ENCODE measurements at places on chromosomes 1 and 21.

DNA sequence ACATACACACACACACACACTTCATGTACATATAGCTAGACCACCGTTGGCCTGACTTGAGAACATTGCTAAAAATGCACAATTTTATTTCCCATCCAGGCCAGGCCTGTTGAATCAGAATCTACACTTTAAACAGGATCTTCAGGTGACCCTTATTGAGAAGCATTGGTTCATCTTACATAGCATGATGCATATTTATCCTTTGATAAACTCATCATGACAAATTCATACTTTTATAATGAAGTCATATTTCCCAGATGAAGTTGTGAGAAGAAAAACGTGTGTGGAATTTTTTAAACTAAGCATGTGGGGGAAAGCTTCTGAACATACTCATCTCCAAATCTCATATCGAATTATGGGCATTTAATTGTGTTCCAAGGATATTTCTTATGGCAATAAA lies 877.7 kb downstream of the MRPL39 start:
- DNase-seq, result no peak

DNA sequence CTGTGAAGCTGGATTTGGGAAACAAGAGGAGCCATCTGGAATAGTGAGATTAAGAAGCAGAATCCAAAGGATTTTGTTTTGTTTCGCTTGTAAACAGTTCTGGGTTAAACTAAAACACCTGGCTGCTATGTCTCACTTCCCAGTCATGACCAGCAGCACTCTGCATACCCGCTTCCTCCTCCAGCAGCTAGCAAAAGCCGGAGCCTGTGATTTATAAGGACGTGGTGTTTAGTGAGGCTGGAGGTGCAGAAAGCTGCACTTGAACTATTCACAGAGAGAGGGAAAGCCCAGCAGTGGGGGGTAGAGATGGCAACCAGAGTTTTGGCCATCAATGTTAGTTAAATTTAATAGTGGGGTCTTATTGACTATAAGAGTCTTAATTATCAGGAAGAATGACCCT lies 240.2 kb downstream of the AJAP1 start:
- DNase-seq, result no peak

- no peak for DNase-seq
Observed at GRCh38 chr1:15423355-15424077, 13.8 kb downstream of the EFHD2 start.

DNA sequence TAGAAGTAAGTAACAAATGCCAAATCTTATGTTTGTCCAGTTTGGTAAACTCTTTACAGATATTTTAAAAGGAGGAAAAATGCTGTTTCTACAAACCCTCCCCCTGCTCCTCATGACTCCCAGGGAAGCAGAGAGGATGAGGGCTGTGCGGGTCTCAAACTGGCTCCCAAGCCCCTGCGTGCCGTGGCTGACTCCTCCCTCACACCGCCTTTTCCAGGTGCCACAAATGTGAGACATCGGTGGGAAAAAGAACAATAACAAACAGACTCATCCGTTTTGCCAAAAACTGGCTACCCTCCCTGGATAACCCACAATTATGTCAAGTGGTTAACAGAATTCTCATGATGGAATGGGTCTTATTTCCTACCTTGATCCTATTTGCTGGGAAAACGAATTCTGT lies 594.6 kb downstream of the PTPRU start:
- DNase-seq, result no peak

DNA sequence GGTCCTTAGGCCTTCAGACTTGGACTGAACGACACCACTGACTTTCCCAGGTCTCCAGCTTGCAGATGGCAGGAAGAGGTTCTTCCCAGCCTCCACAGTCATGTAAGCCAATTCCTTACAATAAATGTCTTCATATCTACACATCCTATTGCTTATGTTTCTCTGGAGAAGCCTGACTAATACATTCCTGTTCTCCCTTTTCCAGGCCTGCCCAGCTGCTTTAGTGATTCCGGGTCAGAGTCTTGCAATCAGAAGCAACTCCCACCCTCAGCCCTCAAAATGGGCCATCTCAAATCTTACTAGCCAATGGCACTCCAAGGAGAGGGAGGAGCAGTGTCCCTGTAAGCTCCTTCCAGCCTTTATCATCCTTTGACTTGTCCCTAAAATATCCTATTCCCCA lies 16.4 kb upstream of the CPT2 start:
- DNase-seq, result no peak

- no peak for DNase-seq
Observed at GRCh38 chr1:154019269-154019668, 28.7 kb downstream of the RPS27 start.

GRCh38 chr1:112981426-112981825 lies 25.4 kb upstream of the SLC16A1 start:
- DNase-seq, result no peak

DNA sequence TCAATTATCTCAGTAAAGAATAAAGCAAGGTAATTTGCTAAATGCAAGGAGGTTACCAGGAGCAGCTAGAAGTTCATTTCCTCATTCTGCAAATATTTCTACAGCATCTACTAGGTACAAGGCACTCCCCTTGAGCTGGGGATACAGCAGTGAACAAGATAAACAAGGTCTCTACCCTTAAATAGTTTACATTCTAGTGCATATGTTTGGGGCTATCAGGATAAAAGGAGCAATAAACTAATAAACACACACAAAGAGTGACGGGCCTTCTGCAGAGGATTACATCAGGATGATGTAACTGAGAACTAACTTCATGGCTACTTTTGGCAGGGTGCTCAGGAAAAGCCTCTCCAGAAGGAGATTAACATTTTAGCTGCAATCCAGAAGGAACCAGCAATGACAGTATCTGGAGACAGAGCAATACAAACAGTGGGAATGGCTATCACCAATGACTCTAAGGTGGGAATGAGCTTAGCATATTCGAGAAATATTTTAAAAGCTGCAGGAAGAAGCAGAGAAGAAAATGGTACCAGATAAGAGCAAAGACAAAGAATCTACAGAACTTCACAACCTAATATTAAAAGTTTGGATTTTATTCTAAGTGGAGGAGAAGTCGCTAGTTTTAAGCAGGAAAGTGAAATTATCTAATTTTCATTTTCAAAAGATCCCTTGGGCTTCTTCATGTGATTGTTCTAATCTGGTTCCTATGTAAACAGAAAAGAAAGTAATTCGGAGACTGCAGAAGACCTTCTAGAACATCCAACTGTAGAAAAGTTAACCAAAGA lies 25.8 kb downstream of the TP53BP2 start:
- DNase-seq, result no peak

DNA sequence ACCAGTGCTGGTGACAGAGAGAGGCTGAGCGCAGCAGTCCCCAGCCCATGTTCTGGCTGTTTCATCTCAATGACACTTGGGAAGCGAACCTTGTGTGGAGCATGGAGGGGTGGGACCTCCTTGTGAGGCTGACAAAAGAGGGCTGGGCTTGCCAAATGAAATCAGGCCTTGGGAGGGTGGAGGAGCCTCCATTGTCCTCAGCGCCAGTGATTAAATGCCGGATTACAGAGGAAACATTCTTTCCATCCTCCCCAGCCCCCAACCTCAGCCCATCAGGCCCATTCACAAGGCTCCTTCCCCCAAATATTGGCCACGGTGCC lies 63.3 kb upstream of the PAXBP1 start:
- DNase-seq, result no peak

GRCh38 chr1:29284286-29284960 lies 48.1 kb downstream of the PTPRU start:
- no peak for DNase-seq

- DNase-seq, result no peak
Observed at GRCh38 chr1:96370757-96371156, 350.8 kb upstream of the PTBP2 start.

GRCh38 chr1:116262995-116263385 lies 110.1 kb upstream of the ATP1A1 start:
- no peak for DNase-seq

DNA sequence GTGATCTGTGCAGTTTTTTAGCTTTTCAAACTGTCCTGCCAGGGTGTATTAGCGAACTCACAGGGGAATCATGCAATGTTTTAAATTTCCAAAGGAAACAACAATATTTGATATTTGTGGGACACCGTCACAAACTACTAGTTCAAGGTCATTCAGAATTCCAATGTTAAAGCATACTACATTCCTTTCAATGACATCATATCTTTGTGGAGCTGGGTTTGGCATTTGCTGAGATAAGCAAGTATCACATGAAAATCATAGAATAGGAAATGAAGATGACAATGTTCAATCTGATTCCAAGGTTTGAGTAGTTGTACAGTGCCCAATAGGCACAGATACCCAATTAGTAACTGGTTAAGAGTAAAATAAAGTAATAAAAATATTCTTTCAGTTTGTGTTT lies 35.6 kb downstream of the NUF2 start:
- DNase-seq, result no peak

DNA sequence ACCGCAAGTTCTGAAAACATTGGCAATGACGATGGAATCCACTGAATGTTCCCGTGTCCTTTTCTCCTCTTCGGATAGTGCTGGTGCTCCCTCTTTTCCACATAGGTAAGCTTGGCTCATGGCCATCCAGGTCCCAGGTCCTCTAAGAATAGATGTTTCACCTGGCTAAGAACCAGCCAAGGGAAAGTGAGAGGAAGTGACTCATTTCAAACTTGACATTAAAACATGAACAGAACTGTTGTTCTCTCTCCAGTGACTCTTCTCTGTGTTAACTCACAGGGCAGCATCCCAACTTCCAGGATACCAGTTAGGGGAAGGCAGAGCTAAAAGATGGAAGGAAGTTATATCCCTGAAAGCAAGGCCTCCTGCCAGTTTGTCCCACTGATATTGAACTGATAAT lies 493.8 kb upstream of the CHRM3 start:
- DNase-seq, result no peak

- DNase-seq, result no peak
Observed at GRCh38 chr1:231949277-231950091, 322.9 kb downstream of the DISC1 start.

GRCh38 chr1:111249960-111250359 lies 22.4 kb downstream of the CHI3L2 start:
- no peak for DNase-seq

DNA sequence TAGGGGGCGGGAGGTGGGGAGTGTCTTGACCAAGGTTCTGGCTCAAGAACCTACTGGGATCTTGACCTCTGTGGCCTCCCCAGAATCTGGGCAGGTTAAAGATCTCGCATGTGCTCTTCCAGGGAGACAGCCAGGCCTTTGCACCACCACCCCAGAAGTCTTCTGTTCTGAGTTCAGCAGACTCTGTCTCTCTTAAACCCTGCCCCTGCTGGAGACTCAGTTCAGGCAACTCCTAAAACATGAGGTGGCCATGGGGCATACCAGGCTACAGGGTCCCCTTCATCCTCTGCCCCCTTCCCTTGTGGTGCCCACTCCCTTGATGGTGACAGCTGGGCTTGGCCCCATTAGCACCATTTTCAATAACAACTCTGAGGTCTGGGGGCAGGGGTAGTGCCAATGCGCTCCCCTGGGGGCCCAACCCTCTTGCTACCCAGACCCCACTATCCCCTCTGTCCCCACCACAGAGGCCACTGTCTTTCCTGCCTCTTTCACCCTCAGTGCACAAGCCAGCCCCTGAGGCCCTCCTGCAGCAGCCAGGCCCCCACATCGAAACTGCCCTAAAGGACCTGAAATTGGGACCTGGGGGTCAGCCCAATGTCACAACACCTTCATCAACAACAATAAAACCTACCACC lies 132.7 kb upstream of the RUNX3 start:
- no peak for DNase-seq

GRCh38 chr1:30368651-30369240 lies 354.6 kb downstream of the MATN1 start:
- DNase-seq, result no peak

GRCh38 chr1:186900539-186901237 lies 71.9 kb downstream of the PLA2G4A start:
- no peak for DNase-seq

DNA sequence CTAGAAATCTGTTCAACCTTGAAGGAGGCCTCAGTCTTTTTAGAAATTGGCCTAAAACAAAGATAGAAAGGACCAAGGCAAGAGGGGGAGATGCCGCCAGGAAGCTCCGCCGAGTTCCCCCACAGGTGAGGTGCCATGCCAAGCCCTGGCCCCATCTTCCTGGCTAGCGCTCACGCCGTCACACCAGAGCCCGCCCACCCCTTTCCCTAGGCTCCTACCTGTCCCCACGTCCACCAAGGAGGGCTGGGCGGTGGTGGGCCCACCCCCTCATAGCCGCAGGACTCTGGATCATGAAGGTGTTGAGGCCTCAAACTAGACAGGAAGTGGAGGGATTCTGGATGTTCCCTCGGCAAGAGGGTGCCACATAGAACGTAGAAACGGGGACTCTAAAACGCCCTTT lies 15.5 kb upstream of the CCDC27 start:
- DNase-seq, result no peak

- DNase-seq, result no peak
Observed at GRCh38 chr1:244128591-244129383, 77.7 kb downstream of the ZBTB18 start.

GRCh38 chr21:44982558-44983250 lies 42.9 kb downstream of the SLX9 start:
- no peak for DNase-seq

DNA sequence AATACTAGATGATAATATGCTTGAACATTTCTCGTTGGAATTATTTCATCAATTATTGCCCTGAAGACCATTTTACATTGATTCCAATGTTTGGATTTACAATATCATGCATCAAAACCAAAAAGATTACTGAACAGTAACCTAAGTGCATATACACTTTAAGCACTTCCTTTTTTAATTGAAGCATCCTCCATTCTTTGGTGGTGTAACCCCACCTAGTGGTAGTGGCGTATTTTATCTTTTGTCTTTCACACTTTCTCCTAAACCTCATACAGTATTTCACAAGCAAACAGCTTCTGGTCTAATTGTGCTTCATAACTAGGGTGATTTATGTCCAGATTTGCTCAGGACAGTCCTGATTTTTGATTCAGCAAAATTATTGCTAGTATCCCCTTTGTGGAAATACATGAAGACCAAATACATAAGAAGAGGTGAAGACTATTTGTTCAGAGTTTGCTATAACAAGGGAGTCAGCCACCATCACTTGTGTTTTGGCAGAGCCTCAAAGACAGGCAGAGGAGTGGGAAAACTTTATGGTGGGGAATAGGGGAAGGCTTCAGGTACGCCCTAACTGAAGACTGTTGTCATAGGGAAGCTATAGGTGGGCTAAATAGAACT lies 3.4 kb upstream of the NVL start:
- DNase-seq, result peak; percentile 81

DNA sequence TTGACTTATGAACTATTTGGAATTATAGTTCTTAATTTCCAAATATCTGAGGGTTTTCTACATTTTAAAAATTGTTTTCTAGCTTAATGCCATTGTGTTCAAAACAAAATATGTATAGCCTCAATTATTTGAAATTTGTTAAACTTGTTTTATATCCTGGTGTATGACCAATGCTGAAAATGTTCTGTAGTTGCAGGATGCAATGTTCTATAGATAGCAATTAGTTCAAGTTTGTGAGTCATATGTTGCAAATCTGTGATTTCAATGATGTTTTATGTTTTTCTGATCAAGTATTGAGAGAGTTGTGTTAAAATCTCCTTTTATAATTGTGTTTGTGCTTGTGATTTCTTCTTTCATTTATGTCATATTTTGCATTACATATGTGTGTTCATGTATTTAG lies 517.5 kb downstream of the ADGRL2 start:
- no peak for DNase-seq

DNA sequence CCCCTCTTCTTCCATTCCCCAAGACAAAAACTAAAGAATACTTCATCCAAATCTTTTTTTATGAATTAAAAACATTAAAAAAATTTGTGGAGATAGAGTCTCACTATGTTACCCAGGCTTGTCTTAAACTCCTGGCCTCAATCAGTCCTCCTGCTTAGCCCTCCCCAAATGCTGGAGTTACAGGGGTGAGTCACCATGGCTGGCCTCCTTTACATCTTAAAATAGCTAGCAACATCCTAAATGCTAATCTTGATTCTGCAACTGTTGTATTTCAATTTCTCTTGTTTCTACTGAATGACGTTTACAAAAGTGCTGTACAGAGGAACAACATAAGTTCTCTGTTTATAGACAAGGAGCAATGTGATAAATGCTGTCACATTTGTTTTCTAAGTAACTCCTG lies 483.5 kb downstream of the ADGRL2 start:
- DNase-seq, result no peak

Measured in MM.1S (cell line).